ENCODE measurements at places on chromosomes 12 and 14. TPM values are rescaled to one million over a fixed set of nuclear protein-coding genes. Genes with fewer than 3 reads are reported as not detected.

RDH11 gene
- total RNA-seq = 26.5 TPM

POTEM gene
- not detected for total RNA-seq

KRT82 gene
- total RNA-seq = not detected

C12orf56 gene
- total RNA-seq = not detected

GRCh38 chr14:84453307-84453950 lies 1076.5 kb upstream of the FLRT2 start:
- H3K4me1 ChIP-seq = no peaks in the 10 kb centered on the region
- H3K36me3 ChIP-seq = no peaks in the 10 kb centered on the region
- no peaks in the 10 kb centered on the region for H3K27me3 ChIP-seq
- no peak for DNase-seq
- no peak overlapping the region for H3K27ac ChIP-seq
- H3K4me3 ChIP-seq = no peak overlapping the region

GRCh38 chr12:66203820-66204219 lies 14.8 kb downstream of the IRAK3 start:
- H3K4me3 ChIP-seq = no peak overlapping the region
- DNase-seq = peak; percentile 16
- no peaks in the 10 kb centered on the region for H3K36me3 ChIP-seq
- no peaks in the 10 kb centered on the region for H3K4me1 ChIP-seq

- H3K27ac ChIP-seq = peak within 1 kb of the TSS; percentile 99
- DNase-seq = peak; percentile 69
- H3K4me1 ChIP-seq = peaks cover 70% of the 10 kb centered on the region
These were observed at the start of gene ARHGAP9 for GRCh38 chr12:57479376-57480115. TSS of gene ARHGAP9 (minus strand) at chr12:57479866. CDS start at chr12:57479406, 460 bp downstream.

GRCh38 chr14:50347521-50347920 lies 35.4 kb downstream of the DMAC2L start:
- no peaks in the 10 kb centered on the region for H3K36me3 ChIP-seq
- no peak for DNase-seq
- H3K4me3 ChIP-seq = no peak overlapping the region
- H3K27me3 ChIP-seq = no peaks in the 10 kb centered on the region
- peaks cover 6% of the 10 kb centered on the region for H3K4me1 ChIP-seq
- no peak overlapping the region for H3K27ac ChIP-seq

DNA sequence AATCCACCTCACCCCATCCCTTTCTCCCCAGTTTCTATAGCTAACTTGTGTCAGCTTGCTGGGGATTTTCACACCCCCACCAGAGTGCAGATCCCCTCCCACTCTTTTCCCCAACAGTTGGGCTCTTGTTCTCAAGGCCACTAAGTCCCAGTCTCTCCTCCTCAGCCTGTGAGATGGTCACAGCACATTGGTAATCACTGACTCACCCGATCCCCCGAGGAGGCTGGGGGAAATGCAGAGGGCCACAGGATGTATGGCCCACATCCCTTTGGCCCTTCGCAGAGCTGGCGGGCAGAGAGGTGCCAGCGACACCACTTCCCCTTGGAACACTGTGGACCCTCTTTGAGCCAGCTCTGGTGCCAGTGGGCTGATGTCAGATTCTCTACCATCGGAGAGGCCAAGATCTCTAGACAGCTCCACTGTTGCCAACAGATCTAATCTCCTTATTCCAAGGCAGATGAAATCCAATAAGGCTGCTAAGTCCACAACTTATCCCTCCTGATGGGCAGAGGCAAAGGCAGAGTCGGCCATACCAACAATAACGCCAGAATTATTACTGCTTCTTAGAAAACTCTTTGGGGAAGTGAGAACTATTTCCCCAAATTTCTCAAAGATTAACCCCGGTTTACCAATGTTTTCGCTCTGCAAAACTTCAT lies 1.6 kb downstream of the FMNL3 start:
- H3K4me3 ChIP-seq = peak overlapping the region; percentile 85
- H3K27ac ChIP-seq = no peak overlapping the region
- H3K36me3 ChIP-seq = no peaks in the 10 kb centered on the region
- H3K27me3 ChIP-seq = no peaks in the 10 kb centered on the region
- peaks cover 42% of the 10 kb centered on the region for H3K4me1 ChIP-seq
